Hepatic stellate cell (primary cell): ENCODE measurements at places on chromosomes 3 and 15.

DNA sequence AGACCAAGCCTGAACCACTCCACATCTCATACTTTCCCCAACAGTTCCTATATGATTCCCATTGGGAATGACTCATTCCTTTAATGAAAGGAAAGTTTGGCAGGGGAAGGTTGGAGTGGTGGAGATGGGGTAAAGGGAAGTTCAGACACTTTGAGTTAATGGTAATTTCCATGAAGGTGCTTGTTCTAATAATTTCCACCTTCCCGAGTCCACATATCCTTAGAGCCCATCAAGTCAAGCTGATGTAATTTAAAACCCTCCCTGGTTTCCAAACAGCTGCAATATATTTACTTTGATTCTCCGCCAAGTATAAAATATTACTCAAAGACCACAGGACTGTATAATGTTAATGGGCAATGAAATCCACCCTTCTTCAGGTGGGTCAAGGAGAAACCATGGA lies 95.0 kb upstream of the GALNT15 start:
- DNase-seq: no peak

- DNase-seq: no peak
Measured at GRCh38 chr3:114194750-114195149, 15.9 kb upstream of the DRD3 start.

DNA sequence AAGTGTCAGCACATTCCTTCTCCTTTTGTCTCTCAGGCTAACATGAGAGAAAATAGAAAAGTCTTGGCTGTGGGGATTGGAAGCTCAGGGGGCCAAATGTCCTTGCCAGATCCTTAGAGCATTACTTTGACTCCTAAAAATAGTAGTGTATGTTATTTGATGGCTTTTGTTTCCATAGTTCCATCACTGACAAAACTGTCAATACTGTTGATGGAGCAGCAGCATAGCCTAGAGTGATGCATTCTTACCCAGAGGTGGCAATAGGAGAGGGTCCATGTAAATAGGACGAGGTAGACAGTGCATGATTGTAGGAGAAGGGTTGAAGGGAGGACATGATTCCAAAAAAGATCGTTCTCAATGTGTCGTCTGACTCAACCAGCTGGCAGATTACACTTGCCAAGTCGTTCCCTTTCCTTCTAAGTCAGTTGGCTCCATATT lies 282.7 kb upstream of the TPRG1 start:
- no peak for DNase-seq

DNA sequence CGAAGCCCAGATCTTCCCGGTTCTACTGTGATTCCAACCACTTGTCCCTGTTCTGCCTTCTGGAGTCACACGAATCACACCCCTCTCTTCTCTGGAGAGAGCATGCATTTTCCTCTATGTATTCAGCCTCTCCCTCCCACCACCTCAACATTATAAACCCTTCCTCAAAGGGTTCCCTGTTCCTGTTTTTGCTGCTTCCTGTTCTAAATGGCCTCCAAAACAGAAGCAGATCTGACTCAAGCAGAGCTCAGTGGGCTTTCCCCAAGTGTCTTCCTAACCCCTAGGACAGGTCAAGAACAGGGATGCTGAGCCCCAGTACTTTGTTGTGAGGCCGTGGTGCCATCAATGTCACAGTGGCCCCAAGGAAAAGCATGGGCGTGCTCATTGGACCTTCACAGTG lies 75.7 kb upstream of the ARNT2 start:
- no peak for DNase-seq

- no peak for DNase-seq
Measured at GRCh38 chr3:103380391-103380790, 945.6 kb downstream of the ZPLD1 start.

GRCh38 chr3:155309581-155309980 lies 16.1 kb upstream of the STRIT1 start:
- no peak for DNase-seq
